ENCODE measurements at places on chromosomes 5 and 9.

DNA sequence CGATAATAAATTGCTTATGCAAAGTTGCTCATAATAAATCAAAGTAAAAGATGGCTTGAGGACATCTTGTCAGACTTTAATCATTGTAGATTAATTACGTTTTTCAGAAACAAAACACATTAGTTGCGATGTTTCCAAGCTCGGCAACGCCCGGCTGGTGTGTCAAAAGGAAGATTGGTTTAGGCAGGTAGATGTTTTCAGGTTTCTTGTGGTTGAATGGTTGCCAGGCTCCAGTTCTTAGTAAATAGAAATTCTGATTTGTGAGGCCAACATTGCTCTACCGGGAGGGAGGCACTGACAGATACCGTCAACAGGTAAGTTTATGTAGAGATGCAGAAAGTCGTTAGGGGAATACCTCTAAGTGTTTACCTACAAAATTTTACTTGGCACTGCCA lies 280.3 kb downstream of the NPR3 start:
- H3K36me3 ChIP-seq: no peaks in the 10 kb centered on the region
- H3K27me3 ChIP-seq: peaks cover 4% of the 10 kb centered on the region
- H3K4me1 ChIP-seq: no peaks in the 10 kb centered on the region
- no peak for DNase-seq
- no peak overlapping the region for H3K4me3 ChIP-seq

- no peaks in the 10 kb centered on the region for H3K27me3 ChIP-seq
- DNase-seq: no peak
- H3K4me1 ChIP-seq: no peaks in the 10 kb centered on the region
- no peak overlapping the region for H3K4me3 ChIP-seq
- H3K36me3 ChIP-seq: no peaks in the 10 kb centered on the region
- H3K27ac ChIP-seq: no peak overlapping the region
These were observed 88.5 kb downstream of the FAM174A start for GRCh38 chr5:100623719-100624118.

DNA sequence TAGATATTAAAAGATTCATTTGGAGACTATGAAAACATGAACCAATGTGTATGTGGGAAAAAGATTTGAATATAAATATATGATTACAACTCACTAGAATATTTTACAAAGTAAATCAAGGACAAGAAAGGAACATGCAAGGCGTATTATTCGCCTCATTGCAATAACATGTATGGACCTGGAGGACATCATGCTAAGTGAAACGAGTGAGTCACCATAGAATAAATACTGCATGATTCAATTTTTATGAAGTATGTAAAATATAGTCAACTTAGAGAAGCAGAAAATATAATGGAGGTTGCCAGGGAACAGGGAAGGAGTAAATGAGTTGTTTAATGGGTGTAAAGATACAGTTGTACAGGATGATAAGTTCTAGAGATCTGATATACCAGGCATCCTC lies 4.9 kb downstream of the TXNDC8 start:
- DNase-seq: no peak
- H3K27ac ChIP-seq: no peak overlapping the region
- H3K4me3 ChIP-seq: no peak overlapping the region
- H3K27me3 ChIP-seq: no peaks in the 10 kb centered on the region

- no peak overlapping the region for H3K27ac ChIP-seq
- H3K4me1 ChIP-seq: peaks cover 12% of the 10 kb centered on the region
- no peak for DNase-seq
- H3K4me3 ChIP-seq: no peak overlapping the region
These were observed 960 bp downstream of the PCDHGC5 start for GRCh38 chr5:141489841-141490240.

DNA sequence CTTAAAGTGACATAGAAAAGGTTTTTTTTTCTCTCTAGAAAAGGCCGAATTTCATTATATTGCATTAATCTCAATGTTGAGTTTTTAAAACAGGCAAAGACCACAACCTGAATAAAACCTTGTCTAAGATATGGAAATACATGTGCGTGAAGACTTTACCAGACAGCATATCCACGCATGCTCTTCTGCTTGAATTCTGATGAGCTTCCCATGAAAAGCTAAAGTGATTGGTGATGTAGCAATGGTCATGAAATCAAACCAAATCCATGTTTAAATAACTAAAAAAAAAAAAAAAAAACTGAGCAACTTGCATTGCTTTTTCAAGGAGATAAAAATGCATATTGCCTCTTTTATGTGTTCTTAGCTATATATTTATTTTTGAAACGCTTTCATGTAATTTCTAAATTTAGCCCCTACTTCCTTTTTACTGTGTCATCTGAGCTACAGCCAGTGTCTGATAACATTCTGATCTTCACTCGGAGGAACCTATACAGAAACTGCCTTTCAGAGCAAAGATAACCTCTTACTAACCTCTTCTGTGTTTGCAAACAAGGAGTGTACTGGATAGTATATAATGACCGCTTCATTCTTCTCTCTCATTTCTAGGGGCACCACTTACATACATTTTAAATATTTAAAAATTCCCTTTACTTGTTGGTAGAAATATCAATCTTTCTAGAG lies 179.1 kb upstream of the GNA14 start:
- no peaks in the 10 kb centered on the region for H3K36me3 ChIP-seq
- H3K27ac ChIP-seq: no peak overlapping the region
- H3K4me1 ChIP-seq: peaks cover 5% of the 10 kb centered on the region
- H3K27me3 ChIP-seq: no peaks in the 10 kb centered on the region
- DNase-seq: no peak
- H3K4me3 ChIP-seq: no peak overlapping the region

DNA sequence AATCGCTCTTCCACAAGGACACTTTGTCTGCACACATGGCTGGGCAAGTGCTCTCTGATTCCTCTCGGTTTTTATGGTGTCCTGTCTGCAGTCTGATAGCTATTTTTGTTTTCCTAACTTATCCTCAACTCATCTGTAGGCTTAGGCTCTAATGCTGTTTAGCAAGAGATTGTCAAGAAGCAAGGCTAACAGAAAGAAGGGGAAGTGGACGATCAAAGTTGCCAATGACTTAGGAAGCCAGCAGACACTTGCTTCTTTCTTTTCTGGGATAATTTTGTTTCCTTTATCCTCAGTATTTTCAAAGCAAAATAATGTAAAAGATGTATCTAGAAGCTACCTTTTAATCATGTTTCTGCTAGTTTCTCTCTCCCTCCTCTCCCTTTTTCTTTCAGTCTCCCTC lies 130.7 kb downstream of the PRKACG start:
- DNase-seq: no peak
- H3K27ac ChIP-seq: no peak overlapping the region
- H3K4me1 ChIP-seq: peaks cover 2% of the 10 kb centered on the region
- H3K27me3 ChIP-seq: no peaks in the 10 kb centered on the region
